ENCODE measurements at places on chromosomes 16 and 17.

DNA sequence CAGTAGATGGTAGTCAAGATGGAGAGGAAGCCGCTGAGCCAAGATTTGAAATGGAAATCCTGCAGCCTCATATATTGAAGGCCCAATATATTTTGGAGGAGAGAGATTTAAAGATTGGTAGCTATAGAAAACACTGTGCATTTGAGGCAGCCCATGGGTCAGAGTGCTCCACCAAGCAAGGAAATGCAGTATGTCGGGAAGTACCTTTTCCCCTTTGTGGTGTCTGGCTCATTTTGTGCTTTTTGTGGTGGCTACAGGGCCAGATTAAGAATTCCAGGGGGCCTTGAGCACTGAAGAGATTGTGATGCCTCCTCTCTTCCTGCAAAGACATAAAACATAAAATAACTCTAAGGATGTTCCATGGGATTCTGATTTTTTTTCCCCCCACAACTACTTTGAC, 39.6 kb downstream of the CDRT15 start:
- DNase-seq = no peak

DNA sequence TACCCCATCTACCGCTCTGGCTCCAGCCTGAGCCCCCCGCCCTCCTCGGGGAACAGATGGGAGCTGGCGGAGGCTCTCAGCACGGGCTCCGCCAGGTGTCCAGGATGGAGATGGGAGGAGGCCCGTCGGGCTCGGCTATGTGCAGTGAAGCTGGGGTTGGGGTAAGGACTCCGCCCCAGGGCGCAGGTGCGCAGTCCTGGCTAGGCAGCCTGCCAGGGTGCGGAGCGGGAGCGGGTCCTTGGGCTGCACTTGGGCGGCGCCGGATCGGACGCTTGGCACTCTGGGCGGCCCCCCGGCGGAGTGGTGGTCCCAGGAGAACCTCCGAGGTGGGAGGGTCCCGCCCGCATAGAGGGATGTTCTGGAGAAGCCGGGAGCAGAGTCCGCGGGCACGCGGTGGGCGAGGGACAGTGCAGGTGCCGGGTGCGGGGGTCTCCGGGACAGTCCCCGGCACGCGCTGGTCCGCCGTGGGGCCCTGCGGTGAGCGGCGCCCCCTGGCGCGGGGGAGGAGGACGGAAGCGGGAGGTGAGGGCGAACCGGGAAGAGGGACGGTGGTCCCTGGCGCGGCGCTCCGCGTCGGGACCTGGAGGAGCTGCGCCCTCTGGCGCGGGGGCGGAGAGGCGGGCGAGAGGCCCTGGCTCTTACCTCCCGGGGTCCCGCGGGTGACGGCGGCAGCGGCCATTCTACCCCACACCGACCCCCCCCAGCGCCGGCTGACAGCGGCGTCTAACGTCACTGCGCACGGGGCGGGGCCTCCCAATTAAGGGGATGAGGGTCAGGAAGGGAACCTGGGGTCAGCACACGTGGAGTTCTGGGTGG, at the start of gene CAMTA2:
Gene CAMTA2, minus strand, starts transcription at position 725 of the 816 bp plus-strand sequence. CDS start 1,453 bp downstream, outside the sequence.
- peak; percentile 69 for DNase-seq

GRCh38 chr16:85258629-85259028, 146.4 kb upstream of the CIBAR2 start:
- no peak for DNase-seq

GRCh38 chr17:40996829-40997228, 2.9 kb upstream of the KRTAP3-3 start:
- DNase-seq = no peak

- no peak for DNase-seq
Observed at GRCh38 chr17:72527789-72528188, 407.0 kb downstream of the SOX9 start.

GRCh38 chr16:52529226-52529625, 17.7 kb downstream of the TOX3 start:
- no peak for DNase-seq

DNA sequence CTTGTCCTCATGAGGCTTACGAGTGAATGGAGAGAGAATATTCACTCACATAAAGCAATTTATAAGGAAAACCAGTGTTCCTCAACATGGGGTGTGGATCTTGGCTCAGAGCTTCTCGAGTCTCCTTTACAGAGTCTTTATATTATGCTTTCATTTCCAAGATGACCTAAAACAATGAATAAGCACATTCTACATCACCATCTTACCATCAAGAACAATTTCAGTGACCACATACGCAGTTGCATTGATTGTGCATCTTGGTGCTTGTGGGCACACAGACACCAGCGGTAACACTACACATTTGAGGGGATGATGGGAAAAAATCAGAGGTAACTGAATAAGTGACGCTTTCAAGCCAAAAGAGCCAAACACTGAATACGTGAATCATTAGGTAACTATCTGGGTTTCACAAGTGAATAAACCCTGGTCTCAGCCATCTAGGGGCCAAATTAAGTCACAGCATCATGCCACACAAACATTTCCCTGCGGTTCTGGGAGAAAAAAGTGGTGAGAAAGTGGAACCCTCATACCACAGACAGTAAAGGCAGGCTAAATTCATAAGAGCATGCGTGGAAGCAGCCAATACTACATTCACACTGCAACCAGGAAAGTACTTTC, 9.4 kb downstream of the CWC25 start:
- DNase-seq = no peak

DNA sequence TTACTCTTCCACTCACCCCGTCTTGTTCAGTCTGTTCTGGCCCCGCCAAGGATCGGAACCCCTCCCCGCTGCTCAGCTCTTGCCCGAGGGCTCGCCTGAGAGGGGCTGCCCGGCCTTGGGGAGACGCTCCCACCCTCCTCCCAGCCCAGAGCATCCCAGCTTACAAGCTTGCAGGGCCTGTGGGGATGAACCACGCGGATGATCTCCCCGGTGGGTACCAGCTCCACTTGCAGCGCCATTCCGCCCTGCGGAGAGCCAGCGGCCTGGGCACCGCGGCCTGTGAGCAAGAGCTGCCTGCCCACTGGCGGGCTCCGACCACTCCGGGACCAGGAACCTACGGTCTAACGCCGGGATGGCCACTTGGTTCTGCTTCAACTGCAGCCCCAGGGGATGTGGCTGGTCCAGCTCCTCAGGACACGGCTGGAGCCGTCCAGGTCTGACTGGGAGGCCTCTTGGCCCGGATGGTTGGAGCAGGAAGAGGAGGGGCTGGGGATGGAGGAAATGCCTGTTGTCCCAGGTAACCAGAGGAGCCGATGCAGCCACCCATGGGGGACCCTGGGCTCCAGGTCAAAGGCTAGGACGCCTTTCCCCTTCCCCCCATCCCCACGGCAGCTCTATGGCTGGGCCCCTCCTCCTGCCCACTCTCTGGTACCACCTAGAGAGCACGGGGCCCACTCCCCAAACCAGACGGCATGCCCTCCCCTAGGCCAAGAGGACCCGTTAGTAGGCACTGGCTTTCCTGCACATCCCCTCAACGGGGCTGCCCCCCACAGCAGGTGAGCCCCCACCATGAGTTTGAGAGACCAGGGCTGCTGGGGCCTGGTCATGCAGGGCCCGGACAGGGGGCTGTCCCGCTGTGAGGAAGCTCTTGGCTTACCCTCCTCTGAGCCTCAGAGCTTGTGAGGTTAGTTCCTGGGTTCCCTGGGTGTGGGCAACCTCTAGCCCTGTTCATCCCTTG, at the start of gene MYO1C:
Gene MYO1C, minus strand, starts transcription at position 438 of the 958 bp plus-strand sequence. Its CDS starts 199 bp downstream, at position 239.
- DNase-seq = no peak

- no peak for DNase-seq
Observed at GRCh38 chr17:29836643-29837042, 93.4 kb downstream of the SSH2 start.

DNA sequence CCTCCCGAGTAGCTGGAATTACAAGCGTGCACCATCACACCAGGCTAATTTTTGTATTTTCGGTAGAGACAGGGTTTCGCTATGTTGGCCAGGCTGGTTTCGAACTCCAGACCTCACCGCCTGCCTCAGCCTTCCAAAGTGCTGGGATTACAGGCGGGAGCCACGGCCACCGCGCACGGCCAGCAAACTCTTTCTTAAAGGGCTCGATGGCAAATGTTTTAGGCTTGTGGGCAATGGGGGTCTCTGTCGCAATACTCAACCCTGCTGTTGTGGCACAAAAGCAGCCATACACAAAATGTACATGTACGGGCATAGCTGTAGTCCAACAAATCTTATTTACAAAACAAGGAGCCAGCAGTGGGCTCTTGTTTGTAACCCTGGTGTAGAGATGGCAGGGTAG, 18.4 kb downstream of the PARN start:
- no peak for DNase-seq

DNA sequence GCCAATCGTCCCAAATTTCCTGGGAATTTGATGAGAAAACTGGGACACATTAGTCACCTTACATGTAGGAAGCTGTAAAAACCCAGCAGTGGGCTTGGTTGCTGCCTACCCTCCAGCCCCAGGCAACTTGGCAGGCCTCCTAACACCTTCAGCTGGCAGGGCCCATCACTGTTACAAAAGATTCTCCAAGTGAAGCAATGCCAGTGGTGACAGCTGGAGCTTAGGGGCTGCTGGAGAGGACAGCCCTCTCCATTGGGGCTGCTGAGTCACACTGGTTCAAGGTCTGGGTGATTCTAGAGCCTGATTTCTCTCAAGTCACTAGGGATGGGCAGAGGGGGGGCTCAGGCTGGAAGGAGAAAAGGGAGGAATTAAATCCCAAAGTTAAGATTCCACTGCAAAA, 180.6 kb downstream of the COPRS start:
- DNase-seq = no peak

DNA sequence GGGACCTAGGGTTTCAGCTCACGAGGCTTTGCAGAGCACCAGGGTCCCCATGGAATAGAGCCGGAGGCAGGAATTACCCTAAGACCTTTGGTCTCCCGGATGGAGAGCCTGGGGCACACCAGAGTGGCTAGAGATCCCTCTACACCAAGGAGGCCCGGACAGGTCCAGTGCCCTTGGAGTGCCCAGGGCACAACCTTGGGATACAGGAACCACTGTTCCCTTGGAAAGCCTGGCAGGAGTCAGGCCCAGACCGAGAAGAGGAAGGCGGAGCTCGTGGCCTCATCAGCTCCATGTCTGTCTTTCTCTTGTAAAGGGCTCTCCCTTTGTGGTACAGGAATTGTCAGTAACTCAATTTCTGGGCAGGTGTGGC, 3.8 kb upstream of the DBNDD1 start:
- no peak for DNase-seq

- DNase-seq = no peak
Observed at GRCh38 chr16:47904691-47905090, 251.1 kb downstream of the ABCC12 start.

GRCh38 chr17:17892731-17893130, 55.9 kb upstream of the SREBF1 start:
- DNase-seq = no peak

- no peak for DNase-seq
Observed at GRCh38 chr17:40327244-40327729, 18.3 kb downstream of the RARA start.

- no peak for DNase-seq
Observed at GRCh38 chr16:69150146-69150865, 17.9 kb downstream of the UTP4 start.

GRCh38 chr16:22262460-22262859, 34.7 kb upstream of the POLR3E start:
- DNase-seq = no peak

DNA sequence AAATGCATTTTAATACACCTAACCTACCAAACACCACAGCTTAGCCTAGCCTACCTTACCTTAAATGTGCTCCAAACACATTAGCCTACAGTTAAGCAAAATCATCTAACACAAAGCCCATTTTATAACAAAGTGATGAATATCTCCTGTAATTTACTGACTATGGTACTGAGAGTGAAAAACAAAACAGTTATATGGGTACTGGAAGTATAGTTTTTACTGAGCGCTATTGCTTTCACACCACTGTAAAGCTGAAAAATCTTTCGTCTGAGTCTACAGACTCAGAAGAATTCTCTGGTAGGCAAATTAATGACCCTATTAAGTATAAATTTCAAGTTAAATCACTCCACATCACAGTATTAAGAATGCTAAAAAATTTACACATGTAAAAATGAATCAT, 3.5 kb downstream of the GRB2 start:
- DNase-seq = no peak

GRCh38 chr17:992933-993332, 4.0 kb upstream of the TIMM22 start:
- no peak for DNase-seq

DNA sequence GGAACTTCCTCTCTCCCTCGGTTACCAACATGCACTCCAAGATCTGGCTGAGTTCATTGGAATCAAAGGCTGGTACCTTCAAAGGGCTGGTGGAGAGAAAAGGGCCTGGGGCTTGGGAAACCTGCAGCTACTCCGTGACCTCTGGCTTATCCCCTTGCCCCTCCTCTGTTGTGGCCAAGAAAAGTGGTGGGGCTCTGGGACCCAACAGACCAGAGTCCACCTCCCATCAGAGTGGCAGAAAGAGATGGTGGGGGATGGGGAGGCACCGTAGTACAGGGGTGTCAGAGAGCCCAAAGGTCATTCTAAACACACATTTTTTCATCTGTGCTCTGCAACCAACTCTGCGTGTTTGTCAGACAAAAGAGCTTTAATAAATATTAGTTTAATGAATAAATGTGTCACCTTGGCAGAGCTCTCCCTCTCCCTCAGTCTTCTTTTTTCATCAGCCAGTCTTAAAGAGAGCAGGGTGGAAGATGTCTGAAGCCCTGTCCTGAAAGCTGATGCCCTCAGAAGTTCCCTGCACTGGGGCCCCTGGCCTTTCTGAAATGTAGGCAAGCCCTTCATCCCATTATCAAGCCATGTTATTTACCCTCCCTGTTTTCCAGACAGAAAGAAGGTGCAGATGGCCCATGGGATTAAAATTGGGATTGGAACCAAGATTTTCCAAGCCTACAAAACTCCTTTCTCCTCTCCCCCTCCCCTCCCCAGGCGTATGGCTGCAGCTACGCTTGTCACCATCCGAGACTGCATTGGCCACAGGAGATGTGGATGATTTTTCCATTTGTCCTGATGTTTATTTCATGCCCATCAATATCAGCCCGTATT, 227.3 kb downstream of the CCDC182 start:
- DNase-seq = no peak

Data from T-helper 2 cell (primary cell).